Activated CD8-positive, alpha-beta memory T cell treated with anti-CD3 and anti-CD28 coated beads, Interleukin-2, amount 50 U/mL, for 4 hours (primary cell): ENCODE measurements at places on chromosomes 16 and 17.

DNA sequence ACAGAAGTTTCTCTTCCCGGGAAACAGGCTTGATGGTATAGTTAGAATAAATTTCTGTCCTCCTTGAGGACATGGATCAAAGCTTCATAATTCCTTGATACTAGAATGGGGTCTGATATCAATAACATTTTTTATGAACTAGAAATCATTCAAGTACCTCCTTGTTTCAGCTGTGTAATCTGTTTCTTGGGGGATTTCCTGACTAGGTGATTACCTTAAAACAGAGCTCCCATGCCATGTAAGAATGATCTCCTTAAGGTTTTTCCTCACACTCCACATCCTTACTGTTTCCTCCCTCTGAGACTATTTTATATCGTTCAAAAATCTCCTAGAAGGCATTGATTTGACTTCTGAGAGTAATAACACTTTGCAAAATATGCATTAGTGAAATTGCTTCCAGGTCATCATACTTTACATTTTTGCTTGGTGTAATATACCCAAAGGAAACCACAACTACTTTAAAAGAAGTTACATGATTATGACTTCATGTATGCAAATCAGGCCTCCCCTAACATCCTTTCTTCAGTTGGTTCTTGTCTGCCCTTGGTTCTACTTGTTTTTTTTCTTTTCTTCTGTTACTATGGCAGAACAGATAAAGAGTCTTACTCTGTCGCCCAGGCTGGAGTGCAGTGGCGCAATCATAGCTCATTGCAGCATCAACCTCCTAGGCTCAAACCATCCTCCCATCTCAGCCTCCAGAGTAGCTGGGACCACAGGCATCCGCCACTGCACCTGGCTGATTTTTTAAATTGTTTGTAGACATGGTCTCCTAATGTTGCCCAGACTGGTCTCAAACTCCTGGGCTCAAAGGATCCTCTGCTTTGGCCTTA lies 388.8 kb downstream of the ZFHX3 start:
- DNase-seq = no peak

DNA sequence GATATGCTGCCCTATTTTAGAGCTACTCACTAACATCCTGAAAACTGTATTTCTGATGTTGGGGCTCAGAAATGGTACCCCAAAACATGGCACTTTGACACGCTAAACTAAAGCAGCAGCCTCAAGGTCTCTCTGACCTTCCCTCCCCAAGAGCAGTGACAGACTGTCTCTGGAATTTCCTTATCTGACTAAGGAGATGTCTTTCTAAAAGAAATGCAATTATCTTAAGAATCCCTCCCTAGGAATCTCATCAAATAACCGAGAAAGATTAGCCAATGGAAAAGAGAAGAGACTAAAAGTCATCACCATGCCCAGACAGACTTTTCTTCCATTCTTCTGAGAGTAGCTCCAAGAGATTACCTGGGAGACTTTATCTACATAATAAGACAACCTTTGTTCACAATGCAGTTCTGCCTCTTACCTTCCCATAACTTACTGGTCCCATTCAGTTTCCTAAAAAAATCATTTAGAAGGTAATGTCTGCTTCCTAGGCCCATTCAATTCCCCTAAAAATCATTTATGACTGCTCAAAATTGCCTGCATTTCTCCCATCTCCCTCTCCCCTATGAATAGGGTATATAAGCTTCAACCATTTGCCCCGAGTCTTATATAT lies 123.9 kb downstream of the CPPED1 start:
- DNase-seq = no peak

DNA sequence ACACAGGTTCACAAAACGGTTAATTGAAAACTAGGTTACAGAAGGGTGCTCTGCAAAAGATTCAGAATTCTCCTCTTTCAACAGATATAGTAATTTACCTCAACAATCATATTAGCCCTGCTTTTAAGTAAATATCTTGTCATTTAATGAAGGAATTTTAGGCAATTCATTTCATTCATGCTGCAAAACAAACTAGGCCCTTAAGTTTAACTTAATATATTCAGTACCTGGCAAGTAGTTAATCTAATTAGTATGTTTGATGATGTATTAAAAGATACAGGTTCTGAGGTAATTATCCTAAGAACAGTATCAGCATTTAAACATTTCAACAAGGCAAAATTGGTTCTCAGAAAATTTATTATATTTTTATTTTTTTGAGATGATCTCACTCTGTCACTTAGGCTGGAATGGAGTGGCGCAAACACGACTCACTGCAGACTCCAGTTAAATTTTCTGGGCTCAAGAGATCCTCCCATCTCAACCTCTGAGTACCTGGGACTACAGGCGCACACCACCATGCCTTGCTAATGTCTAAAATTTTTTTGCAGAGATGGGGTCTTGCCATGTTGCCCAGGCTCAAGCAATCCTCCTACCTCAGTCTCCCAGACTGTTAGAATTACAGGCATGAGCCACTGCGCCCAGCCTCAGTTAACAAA lies 44.9 kb downstream of the SMURF2 start:
- DNase-seq = no peak

GRCh38 chr17:72234985-72235384 lies 114.2 kb downstream of the SOX9 start:
- DNase-seq = no peak

- DNase-seq = no peak
These were observed 14.7 kb downstream of the LRRC75A start for GRCh38 chr17:16477255-16477654.

DNA sequence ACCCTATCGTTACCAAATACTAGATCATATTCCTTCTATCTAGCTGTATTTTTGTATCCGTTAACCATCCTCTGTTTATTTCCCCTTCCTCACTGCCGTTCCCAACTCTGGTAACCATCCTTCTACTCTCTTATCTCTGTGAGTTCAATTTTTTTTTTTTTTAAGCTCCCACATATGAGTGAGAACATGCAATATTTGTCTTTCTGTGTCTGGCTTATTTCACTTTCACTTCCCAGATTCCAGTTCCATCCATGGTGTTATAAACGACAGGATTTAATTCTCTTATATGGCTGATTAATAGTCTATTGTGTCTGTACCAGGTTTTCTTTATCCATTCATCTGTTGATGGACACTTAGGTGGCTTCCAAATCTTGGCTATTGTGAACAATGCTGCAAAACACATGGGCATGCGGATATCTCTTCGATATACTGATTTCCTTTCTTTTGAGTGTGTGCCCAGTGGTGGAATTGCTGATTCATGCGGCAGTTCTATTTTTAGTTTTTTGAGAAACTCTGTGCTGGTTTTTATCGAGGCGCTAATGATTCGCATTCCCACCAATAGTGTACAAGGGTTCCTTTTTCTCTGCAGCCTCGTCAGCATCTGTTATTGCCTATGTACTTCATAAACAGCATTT lies 599.6 kb downstream of the TMEM114 start:
- DNase-seq = no peak

- DNase-seq = no peak
These were observed 8.1 kb downstream of the AMZ2 start for GRCh38 chr17:68255731-68256538.
